Kidney tubule cell (primary cell): ENCODE measurements at places on chromosomes 13 and 19.

DNA sequence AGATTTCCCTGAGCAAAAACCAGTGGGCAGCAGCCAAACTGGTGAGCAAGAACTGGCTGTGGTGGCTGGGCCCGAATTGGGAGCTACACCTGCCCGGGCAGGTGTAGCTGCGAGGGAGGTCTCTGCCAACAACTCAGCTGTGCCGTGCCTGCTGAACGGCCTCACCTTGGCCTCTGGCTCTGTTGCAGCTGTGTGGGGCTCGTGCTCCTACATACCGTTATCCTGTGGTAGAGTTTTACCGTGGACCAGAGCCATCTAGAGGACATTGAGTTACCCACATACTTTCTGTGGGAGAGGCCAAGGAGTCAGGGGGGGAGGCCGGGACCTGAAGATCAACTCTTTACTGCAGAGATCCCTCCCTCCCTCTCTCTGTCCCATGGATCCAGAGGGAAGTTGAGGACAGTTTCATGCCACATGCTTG, 113.2 kb downstream of the TM9SF2 start:
- peak; percentile 52 for DNase-seq

DNA sequence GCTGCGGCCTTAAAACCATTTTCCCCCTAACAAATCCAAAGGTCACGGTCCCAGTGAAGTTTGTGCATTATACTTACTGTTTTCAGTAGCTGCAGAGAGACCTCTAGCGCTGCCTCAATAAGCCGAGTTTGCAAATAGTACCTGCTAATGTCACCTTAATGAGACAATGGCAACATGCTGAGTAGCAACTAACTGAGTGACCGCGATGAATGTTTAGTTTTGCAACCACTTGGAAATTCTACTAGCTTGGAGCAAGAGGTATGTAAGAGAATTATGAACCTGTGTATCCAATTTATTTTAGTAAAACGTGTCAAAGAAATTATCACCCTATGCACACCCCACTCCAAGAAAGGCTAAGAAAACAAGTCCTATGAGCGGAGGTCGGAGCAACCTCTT, 1.2 kb downstream of the KPNA3 start:
- DNase-seq = peak; percentile 40

DNA sequence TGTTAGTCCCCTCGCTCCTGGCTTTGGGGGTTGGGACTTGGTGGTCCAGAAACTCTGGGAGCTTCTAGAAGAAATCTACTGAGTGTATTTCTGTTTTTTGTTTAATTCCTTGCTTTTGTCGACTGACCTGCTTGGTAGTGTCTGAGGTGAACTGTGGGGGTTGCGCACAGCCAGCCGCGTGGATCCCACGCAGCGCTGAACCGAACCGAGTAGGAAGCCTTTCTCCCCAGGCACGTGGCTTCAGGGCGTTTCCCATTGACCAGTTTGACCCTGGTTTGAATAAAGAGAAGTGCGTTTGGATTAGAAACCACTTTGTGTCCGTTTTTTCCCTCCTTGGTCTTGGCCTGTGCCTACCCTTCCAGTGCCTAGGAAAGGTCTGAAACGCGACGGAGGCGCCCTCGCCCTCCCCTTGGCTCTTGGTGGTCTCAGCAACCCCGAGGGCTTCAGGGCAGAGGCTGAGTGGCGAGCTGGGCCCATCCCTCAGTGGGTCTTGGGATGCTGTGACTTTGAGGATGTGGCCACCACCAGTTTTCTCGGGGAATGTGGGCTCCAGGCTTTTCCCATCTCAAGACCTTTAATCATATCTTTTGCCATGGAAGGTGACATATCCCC, 2.7 kb upstream of the RPS15 start:
- DNase-seq = no peak

- DNase-seq = peak; percentile 46
These were observed 2.3 kb upstream of the C1QTNF9B start for GRCh38 chr13:23899555-23899954.

DNA sequence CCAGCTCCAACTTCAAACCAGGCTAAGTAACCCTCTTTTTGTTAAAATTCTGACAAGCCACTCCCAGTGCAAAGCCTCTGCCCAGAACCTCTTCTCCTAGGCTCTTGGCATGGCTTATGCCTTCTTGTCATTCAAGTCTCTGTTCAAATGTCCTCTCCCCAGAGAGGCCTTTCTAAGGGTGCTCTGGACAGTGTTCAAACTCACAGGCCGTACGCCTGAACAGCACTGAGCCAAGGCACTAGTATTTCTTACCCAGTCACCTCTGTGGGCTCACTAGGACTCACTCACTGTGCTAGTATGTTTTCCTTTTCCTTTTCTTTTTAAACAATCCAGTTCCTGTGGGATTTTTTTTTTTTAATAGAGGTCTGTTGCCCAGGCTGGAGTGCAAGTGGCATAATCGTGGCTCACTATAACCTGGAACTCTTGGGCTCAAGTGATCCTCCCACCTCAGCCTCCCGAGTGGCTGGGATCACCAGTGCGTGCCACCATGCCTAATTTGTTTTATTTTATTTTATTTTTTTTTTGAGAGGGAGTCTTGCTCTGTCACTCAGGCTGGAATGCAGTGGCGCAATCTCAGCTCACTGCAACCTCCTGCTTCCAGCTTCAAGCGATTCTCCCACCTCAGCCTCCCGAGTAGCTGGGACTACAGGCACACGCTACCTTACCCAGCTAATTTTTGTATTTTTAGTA, 2.3 kb upstream of the ASF1B start:
- DNase-seq = peak; percentile 22

DNA sequence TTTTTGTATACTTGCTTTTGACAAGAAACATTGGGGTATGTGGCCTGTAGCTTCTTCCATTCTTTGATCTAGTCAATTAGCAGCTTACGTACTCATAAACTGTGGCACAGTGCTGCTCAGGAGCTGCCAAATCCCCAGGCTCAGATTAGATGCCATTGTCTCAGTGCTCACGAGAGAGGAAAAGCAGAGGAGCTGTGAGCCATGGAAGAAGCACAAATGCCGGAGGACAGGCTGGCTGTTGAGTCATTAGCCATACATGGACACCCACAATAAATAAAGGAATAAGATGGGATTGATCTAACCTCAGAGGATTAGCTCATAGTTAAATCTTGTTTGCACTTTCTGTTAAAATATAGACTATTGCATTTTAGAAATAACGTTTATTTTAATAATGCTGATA, 121.7 kb downstream of the POSTN start:
- no peak for DNase-seq

DNA sequence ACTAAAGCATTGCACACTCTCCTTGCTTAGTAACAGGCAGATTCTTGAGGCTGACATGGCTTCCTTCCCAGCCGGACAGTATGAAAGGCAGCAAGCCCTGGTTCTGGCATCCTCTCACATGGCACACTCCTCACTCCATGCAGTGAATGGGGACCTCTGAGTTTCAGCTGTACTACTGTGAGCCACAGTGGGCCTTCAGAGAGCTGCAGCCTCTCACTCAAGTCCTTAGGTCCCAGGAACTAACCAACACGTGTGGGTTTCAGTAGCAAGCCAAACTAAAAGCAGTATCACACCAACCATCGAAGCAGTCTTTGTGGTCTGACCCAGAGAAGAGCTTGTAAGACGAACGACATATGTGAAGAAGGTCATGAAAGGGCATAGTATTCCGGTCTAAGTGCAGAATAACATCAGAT, 128.2 kb downstream of the TBC1D4 start:
- no peak for DNase-seq

DNA sequence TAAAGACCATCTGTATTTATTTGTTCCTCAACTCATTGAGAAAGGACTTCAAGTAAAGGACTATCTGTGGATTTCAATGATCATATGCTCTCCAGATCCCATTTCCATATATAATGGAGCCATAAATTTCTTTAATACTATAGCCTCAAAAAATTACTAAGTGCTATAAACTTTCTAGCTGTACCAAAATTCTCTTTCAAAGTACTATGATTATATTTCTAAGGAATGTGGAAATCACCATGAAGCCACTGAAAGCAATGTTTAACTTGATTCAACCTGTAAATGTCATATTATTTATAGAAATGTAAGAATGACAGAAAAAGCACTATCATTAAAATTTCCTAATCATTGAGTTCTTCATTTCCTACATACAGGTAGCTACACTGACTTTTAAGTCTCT, 20.7 kb downstream of the TBC1D4 start:
- DNase-seq = no peak

GRCh38 chr13:36094478-36094877, 36.7 kb downstream of the DCLK1 start:
- no peak for DNase-seq

DNA sequence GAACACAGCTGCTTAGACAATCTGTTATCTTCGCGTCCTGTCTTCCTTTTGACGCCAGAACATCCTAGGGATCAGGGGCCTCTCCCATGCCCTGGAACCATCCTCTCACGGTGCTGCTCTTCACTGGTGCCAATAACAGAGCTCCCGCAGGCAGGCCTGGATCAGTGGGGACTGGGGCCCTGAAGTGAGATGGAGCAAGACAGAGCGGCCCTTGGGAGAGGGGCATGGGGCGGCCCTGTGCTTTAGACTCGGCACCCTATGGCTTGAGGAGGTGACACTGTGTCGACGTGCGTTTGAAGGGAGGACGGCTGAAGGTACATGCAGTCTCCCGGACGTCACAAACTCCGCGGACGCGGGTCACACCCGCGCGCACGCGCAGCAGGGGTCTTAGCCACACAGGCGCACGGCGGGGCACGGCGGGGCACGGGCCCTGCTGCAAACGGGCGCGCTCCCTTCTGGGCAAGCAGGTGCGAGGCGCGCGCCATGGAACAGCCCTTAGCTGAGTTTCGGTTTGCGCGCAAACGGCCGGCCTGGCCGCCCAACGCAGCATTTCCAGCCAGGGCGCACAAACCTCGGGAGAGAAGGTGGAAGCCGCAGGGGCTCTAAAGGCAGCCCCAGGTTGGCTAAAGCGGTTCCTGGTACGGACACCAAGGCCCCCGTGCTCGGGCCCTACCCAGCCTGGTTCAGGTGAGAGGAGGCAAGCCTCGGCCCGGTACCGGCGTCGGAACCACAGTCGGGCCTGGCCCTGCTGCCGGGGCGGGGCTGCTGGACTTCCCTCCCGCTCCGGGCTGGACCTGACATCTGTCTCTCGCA, 16.5 kb upstream of the RNF17 start:
- DNase-seq = peak; percentile 31

DNA sequence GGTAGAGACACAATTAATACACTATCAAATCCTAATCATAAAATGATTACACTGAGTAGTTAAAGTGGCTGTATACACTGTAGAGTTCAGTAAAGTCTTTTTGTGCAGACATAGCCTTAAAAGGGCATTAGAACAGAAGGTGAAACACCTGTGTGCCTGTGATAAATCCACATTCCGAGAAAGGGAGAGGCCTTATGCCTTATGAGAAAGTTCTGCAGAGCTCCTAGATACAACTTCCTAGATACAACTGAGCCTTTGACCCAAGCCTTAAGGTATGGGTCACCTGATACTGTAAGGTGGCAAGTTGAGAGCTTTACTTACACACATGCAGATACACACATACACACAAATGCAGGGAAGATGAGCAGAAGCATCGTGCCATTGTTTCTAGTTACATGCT, 6.3 kb downstream of the SERP2 start:
- no peak for DNase-seq

DNA sequence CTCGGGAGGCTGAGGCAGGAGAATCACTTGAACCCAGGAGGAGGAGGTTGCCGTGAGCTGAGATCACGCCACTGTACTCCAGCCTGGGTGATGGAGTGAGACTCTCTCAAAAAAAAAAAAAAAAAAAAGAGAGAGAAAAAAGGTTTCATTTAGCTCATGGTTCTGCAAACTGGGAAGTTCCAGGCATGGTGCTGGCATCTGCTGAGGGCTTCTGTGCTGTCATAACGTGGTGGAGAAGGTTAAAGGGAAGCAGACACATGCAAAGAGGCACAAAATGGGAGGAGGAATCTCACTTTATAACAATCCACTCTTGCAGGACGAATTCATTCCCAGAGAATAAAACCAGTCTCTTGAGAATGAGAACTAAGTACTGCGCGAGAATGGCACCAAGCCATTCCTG, 34.9 kb upstream of the SIAH3 start:
- no peak for DNase-seq

GRCh38 chr19:9848762-9849161, 13.6 kb downstream of the PIN1 start:
- DNase-seq = no peak

DNA sequence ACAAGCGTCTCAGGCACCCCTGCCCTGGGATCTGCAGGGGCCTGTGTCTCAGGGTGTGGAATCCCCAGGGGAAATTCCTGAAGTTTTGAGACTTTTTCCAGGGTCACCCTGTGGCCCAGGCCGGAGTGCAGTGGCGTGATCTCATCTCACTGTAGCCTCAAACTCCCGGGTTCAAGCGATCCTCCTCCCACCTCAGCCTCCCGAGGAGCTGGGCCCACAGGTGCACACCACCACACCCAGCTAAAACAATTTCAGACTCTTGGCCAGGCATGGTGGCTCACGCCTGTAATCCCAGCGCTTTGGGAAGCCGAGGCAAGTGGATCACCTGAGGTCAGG, 4.0 kb downstream of the CAPN12 start:
- DNase-seq = no peak

GRCh38 chr13:73618275-73618865, 515.8 kb downstream of the KLF12 start:
- peak; percentile 25 for DNase-seq

DNA sequence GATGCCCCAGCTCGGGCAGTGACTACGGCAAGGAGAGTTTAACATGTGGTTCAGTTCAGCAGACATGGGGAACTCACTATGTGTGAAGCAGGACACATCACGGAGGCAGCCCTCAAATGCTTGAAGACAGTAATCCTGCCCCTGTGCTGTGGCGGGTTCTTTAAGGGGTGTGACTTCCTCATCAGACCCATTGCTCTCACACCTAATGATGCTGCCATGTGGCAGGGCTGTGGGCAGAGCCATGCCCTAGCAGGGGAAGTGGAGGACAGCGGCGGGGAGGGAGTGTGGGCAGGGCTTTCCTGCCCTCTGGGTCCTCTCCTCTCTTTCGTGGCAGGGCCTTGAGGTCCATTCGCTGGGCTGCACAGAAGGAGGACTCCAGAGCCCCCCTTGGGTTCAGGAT, 131.1 kb upstream of the GJB6 start:
- DNase-seq = no peak

- DNase-seq = peak; percentile 65
These were observed 1.3 kb upstream of the ZIC2 start for GRCh38 chr13:99980201-99980823.

GRCh38 chr19:38656171-38656981, 8.9 kb downstream of the ACTN4 start:
- DNase-seq = peak; percentile 70

DNA sequence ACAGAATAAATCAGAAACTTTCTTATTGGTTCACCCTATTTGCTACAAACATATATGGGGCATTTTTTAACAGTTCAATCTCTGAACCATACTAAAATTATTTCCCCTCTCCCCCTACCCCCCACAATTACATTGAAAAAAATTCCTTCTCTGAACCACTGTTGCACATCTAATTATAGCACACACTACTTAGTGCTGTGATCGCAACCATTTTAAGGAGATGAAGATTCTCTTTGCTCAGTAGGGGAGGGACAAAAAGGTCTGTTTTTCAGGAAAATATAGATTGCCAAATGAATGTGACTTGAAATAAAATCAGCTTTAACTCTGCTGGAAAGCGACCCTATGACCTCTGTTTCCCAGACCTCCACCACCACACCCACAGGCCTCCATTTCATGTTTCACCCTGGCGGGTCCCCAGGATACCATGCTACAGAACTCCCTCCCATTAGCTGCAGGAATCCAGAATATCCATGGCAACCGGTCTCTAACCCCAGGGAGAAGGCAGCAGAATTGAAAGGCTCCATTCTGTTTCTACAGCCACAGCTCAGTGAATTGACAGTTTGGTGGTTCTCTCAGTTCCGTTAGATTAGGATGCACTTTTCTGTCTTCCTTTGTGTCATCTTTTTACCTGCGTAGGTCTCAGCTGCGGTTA, 286.3 kb downstream of the TBC1D4 start:
- no peak for DNase-seq
